CD4-positive, alpha-beta T cell treated with Interleukin-10 for 1 hour (primary cell): ENCODE measurements at places on chromosomes 7 and 10.

GRCh38 chr7:12470930-12471329 lies 67.3 kb upstream of the VWDE start:
- no peak for DNase-seq

GRCh38 chr7:123372368-123372767 lies 162.0 kb downstream of the IQUB start:
- no peak for DNase-seq

- peak; percentile 60 for DNase-seq
Observed at GRCh38 chr10:88999625-89000024, 9.0 kb downstream of the FAS start.

DNA sequence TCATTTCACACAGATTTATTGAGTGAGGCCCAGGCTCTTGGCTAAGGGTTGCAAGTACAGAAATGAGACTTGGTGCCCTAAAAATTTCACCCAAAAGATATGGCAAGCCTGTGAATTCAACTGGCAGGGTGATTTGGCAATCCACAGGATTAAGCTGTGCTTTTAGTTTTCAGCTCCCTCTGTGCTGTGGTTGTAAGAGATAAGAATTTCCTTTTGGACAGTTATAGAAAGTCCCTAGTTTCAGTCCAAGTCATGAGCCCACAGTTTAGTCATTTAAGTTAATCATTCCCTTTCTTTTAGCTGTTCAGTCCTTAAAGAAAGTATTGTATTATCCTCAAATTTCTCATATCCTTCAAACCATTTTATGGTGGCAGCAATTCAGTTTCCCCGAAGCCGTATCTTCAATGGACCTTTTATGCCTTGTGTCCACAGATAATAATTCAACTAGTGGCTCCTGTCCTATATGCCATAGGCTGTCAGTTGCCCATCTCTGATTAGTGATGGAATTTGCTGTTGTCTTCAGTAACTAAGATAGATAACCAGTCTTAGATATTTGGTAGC lies 73.4 kb upstream of the NAMPT start:
- DNase-seq: no peak

DNA sequence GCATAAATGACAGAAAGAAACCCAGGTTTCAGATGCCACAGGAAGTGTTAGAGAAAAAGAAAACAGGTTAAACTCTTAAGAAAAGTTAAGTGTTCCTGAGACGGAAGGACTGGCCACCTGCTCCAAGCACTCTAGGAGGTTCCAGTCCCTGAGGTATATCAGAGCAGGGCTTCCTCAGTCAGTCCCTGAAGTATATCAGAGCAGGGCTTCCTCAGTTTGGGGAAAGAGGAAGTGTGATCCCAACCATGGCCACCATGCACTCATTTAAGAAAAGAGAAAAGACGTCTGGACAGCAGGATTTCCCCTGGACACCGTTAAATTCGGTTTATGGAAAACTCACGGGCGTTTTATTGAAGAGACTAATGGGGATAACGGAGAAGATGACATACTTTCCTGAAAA lies 133.4 kb upstream of the PFKP start:
- no peak for DNase-seq

DNA sequence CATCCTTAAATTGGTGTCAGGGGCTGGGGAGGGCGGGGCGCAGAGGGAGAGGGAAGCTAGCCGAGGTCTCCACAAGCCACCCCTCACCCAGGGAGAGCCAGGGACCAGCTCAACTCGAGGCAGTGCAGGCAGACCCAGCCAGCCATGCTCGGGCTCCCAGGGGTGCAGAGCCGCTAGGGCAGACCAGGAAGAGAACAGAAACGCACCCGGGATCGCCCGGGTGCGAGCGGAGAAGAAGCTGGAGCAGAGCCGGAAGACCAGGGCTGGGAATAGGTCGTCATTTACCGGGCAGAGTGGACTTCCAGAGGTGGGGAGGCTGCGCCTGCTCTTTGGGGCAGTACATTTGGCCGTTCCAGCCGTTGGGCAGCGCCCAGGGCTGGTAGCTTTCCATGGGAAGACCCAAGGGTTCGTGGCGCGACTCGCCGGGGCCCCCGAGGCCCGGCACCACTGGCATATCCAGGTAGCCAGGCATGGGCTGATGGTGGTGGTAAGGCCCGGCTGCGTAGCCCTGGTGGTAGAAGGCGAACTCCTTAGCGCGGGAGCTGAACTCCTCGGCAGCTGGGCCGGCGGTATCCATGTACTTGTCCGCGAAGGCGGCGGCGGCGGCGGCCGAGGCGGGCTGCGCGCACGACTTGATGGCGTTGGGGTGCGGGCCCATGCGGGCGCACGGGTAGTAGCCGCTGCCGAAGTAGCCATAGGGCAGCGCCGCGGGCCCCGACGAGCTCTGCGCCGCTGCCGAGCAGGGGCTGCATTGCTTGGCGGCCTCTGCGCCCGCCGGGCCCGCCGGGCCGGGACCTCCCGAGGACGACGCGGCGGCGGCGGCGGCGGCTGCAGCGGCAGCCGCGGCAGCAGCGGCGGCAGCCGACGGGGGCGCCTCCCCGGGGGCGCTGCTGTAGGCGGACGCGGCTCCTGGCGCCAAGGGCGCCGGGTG lies 755 bp downstream of the HOXA13 start:
- no peak for DNase-seq

DNA sequence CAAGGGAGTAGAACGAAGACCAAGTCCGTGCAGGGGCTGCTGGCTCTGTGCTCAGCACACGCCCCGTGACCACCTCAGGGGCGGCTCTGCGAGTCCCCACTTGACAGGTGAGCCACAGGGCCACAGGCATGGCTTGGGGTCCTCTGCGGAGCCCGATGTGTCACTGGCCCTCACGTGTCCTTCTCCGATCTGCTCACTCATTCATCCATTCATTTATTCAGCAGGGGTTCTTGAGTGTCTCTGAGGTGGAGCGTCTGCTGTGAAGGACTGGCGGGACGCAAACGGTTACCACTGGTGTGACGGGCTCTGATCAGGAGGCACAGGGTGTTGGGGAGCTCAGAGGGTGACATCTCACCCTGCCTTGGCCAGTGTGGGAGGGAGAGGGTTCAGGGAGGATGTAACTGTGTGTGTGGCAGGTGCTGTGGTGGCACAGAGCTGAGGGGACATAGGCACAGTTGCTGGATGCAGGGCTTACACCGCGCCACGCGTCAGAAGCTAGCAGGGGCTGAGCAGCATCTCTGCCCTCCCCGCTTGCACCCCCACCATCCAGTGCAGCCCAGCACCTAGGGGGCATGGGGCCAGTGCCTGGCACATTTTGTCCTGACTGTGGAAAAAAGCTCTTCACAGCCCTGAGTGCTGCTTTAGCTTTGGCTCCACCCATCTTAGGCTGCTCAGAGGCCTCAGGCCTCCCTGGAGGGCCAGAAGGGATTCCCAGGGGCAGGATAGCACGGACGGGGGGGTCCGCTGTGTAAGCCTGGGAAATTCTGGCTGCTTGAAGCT lies 116.8 kb downstream of the LHPP start:
- no peak for DNase-seq

DNA sequence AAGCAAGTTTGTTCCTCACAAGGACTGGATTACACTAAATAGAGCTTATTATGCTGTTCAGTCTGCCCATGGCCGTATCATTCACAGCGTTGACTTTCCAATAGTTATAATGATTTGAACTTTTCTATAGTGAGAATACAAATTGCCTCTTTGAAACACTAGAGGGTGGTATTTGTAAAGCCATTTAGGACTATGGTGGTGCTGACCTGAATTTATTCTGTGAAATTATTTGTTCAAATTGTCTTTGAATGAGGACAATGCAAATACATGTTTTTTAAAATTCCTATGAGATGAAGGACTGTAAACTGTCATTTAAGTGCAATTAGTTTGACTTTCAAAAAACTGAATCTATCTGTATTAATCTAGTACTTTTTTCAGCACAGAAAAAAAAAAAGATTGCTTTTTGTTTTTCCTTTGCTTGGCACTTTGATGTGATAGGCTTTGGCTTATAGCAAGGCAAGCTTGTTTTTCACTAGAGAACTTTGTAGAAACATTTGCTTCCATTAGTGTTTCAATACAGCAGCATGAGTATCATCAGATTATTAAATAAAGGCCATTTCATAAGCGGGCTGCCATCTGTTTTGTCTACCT lies 122.7 kb upstream of the TMEM229A start:
- DNase-seq: no peak

- DNase-seq: no peak
Observed at GRCh38 chr7:55458351-55458750, 93.2 kb downstream of the LANCL2 start.

DNA sequence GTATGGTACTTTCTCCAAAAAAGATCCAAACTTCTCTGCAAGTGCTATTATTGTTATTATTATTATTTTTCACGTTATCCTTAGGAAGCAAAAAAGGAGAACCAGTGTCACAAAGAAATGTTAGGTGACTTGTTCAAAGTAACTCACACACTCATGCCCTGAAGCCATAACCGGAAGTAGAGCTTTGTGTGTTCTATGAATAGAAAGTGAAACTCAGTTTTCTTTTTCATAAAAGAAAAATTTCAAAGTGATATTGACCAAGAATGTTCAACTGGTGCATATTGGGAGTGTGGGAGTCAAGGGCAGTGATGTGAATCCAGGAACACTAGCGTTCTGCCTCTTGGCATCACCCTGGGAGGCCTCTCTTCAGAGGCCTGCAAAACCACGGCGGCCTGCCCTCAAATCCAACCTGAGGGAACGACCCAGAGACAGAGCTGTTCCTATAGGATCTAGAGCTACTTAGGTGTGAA lies 106.1 kb downstream of the PRKCQ start:
- peak; percentile 66 for DNase-seq

DNA sequence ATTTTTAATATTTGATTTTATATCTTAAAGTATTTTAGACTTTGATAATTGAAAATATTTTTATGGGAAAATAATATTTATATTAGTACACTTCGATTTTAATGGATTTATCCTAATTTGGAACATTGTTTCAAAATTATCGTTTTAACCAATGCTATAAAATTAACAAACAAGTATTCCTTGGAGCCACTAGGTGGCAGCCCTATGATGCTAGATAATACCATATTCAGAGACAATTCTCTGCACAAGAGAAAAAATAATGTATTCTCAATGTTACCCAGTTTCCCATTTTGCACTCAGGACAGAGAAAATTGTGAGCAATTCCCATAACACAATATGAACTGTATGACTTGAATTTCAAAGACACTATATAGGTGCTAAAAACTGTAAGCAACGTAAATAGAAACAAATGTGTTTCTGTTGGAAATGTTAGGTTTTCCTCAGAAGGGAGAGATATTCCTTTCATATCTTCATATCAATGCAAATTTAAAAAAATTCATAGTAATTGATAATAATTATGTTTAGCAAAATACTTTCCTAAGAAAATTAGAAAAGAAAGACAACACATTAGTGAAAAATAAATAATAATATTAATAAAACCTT lies 237.8 kb downstream of the SEMA3E start:
- DNase-seq: no peak

GRCh38 chr7:139362981-139363380 lies 3.3 kb downstream of the LUC7L2 start:
- no peak for DNase-seq

DNA sequence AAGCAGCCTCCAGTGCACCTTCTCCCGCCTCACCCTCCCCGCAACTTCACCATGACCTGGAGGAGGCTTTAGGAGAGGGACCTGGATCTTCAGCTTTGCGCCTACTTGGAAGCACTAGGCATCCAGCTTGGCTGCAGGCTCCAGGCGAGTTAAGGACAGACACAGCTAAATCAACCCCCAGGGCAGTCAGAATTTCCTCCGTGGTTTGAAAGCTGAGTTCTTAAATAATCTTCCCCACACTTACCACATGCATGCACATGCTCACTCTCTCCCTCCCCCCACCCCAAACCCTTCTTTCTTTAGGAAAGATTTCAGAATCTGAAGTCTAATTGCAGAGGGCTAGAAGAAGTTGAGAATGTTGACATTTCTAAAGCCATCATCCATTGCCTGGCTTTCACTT lies 36.7 kb upstream of the LRRC4 start:
- DNase-seq: no peak

DNA sequence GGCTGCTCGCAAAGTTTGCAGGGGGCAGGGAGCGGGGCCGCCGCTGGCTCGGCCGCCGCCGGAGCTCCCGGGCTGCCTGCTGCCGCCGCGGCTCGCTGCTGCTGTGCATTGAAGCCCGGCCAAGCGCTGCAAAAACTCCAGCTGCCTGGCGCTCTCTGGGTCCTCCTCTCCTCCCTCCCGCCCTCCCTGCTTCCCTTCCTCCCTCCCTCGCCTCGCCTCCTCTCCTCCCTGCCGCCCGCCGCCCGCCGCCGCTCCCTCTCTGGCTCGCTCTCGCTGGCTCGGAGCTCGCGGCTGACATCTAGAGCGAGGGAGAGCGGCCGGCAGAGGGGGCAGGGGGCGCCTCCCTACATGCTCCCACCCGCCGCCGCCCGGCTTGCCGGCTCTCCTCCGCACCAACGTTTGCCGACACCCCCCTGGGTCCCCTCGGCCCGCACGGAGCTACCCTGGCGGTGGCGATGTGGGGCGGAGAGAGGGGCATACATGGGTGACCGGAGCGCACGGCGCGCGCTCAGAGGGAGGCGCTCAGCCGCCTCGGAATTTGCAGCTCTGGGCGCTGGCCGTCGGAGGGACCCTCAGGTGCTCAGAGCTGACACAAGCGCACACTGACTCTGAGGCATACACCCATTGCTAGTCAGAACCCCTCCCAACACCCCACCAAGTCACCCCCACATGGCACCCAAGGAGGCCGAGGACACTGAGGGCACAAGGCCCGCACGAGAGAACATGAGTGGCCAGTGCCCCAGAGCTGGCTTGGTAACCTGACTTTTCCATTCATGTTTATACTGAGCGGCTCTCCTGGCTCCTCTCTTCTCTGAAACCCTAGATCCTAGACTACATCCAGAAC lies 1.2 kb upstream of the PLXNA4 start:
- no peak for DNase-seq

GRCh38 chr7:70975754-70976153 lies 156.2 kb upstream of the GALNT17 start:
- DNase-seq: no peak

DNA sequence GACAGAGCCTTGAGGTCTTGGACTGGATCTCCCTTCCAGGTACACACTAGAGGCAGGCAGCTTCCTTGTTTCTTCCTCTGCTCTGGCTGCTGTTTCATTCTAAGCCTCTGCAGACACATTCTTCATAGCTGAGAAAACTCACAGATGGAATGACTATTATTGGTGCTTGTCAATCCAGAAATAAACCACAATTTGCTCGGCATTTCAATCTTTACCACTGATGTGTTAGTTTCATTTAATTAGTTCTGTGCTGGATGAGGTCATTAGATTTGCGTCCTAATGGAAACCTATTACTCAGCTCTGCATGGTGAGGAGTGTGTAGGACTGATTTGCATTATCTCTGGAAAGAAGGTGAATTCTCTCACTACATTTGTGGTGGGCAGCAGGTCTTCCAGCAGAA lies 392.5 kb downstream of the NRG3 start:
- DNase-seq: no peak

DNA sequence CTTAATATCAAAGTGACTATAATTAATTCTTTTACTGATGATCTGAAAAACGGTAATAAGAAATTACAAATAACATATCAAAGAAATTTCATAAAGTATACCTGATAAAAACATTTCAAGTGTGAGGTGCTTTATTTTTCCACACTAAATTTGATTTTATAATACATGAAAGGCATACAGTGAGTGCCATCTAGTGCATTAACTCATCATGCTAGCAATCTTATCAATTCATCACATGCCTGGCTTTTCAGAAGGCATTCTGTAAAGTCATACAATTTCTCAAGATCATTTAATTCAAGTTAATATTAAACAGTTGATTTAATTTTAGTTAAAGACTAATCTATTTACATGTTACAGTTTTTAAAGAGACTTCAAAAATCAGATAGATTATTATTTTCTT lies 1020.9 kb downstream of the GATA3 start:
- peak; percentile 21 for DNase-seq
